ENCODE measurements at places on chromosomes 4 and X.

DNA sequence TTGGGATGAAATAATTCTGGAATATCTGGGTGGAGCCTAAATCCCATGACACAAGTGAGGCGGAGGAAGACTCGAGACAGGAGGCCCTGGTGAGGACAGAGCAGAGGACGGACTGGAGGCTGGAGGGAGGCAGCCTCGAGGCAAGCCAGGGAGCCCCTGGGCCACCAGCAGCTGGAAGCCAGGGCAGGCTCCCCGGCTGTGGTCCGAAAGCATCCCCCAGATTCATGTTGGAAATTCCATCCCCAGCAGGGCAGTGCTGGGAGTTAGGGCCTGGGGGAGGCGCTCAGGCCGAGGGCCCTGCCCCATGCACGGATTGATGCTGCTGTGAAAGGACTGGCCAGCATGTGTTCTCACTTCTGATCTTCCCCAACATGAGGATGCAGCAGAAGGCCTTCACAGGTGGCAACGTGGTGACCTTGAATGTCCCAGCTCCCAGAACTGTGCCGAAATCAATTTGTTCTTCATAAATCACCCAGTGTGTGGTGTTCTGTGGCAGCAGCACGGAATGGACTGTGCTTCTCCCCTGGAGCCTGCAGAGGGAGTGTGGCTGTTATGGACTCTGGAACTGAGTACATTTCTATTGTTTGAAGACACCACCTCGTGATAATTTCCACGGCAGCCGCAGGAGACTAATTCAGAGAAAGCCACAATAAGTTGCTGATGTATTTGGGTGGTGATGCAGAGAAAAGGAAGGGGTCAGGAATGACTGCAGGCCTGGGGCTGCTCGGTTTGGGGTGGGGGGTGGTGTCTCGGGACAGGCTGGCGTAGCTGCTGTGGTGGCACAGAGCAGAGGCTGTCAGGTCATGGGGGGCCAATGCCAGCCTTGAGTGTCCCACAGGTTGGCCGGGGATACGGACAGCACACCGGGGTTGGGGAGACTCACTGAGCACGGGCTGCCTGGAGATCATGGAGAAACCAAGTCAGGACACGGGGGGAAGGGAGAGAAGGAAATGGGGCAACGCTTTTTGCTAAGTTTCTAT, 56.9 kb downstream of the PCGF3 start:
- DNase-seq: no peak

GRCh38 chrX:10971759-10972158, 139.4 kb upstream of the HCCS start:
- no peak for DNase-seq

DNA sequence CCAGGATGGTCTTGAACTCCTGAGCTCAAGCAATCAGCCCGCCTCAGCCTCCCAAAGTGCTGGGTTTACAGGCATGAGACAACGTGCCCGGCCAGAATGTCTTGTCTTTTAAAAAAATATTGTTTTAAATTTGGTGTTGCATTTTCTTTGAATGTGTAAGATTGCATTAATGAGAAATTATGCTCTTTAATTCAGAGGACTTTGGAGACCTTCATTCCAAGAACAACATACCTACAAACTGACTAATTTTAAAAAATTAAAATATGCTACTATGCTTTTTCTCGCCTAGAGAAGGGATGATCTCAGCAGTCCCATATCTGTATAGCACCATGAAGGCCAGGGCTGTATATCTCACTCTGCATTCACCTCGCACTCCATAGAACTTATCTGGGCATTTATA, 204.3 kb upstream of the SLC7A11 start:
- DNase-seq: no peak

DNA sequence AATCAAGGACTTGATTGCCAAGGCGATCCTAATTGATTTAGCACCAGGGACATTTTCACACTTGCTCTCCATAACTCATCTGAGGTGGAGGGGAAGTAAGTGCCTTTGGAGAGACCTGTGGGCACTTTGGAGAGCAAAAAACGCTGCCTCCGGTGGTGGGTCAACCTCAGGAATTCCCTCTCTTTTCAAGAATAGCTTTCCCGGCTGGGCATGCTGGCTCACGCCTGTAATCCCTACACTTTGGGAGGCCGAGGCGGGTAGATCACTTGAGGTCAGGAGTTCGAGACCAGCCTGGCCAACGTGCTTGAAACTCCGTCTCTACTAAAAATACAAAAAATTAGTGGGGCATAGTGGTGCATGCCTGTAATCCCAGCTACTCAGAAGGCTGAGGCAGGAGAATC, 49.2 kb downstream of the PRPS1 start:
- DNase-seq: no peak

GRCh38 chr4:128031756-128032384, 29.2 kb upstream of the LARP1B start:
- DNase-seq: no peak

- DNase-seq: no peak
Observed at GRCh38 chr4:186724864-186725468, 1.3 kb upstream of the FAT1 start.

DNA sequence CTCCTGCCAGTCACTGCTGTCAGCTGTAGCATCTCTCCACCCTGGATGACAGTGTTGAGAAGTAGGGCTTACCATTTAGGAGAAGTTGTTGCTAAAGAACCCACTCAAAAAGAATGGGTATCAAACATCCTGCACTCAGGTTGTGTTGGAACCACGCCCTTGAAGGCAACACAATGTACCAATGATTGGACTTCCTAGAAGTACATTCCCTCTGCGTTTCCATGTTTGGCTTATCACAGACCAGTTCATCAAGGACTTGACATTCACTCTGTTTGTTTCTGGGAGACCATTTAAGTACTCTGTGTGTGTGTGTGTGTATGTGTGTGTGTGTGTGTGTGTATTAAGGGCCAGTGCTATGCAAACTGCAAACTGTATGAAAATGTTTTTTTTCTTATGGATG, 200.6 kb upstream of the GATB start:
- no peak for DNase-seq

DNA sequence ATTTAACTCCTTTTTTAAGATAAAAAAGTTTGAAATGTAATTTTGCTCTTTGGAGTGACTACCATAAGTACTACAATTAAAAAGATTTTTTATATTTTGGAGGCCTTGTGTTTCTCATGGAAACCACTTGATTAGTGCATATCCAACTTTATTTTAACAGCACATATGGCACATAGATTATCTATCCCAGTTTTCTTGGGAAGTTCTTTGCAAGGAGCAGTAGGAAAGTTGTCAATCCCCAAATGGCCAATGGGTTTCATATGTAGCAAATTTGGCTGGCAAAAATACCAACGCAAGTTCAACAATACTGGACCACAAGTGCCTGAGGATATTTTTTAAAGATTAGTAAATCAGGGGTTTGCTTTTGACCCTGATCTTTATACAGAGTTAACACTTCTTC, 15.4 kb upstream of the ANTXR2 start:
- no peak for DNase-seq

DNA sequence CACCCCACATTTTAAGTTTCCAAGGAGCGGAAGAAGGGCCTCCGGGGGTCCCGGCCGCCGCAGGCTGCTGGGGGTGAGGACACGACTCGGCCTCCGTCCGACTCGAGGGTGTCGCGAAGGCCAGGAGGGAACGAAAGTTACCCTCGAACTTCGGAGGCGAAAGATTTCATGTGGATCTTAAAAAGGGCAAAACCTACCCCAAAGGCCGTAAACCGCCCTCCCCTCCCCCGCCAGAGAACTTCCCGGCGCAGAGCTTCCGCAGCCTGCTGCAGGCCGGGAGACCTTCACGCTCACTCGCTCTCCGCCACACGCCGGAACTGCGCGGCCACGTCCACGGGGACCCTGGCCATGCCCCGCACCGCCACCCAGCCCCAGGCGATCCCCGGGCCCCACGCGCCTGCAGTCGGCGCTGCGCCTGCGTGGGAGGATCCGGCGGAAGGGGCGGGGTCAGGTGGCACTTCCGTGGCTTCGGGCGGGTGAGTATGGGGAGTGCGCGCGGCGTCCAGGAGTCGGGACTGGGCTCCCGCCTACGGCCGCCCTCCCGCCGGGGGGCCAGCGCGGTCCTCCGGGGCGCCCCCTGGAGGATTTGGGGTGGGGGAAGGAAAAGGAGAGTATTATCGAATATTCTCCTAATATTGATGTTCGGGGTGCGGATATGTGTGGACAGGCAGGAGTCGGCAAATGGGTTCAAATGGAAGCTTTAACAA, at the start of gene MMAA:
Gene MMAA, plus strand, starts transcription at position 454 of the 707 bp plus-strand sequence. CDS start 19,755 bp downstream, outside the sequence.
- DNase-seq: peak; percentile 67

DNA sequence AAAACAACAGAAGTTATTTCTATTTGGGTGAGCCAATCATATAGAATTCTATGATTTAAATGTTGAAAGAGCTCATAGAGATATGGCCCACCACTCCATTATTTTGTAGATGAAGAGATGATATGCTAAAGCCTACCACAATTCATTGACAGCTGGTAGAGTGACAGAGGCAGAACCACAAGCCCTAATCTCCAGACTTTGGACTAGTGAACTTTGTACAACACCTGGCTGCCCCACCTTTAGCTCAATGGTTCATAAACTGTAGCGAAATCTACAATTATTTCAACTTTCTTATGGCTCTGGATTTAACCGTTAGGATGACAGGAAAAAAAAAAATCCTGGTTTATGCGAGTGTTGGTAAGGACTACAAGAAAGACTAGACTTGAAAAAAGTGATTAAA, 50.9 kb downstream of the PRKG2 start:
- DNase-seq: no peak

GRCh38 chr4:176319704-176320339, at the start of gene SPCS3:
Gene SPCS3 (plus strand): TSS chr4:176319966. CDS start chr4:176320077, 111 bp downstream.
- DNase-seq: peak; percentile 53

GRCh38 chrX:41720125-41720779, 3.7 kb upstream of the GPR82 start:
- no peak for DNase-seq

DNA sequence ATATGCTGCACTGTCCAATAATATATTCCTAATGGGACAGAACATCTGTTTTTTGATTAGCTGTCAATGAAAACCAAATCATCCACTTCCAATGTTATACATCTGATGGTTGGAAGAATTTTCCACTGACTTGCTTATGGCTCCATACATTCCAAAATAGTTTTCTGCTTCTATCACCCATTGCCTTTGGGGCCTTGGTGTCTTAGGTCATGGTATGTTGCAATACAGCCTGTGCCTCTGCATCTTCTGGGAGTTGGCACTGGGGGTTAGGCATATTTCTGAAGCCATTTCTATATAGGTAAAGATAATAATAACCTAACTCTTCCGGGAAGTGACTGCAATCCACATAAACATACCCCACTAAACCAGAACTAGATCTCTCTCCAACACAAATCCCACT, 53.2 kb upstream of the NR3C2 start:
- no peak for DNase-seq

DNA sequence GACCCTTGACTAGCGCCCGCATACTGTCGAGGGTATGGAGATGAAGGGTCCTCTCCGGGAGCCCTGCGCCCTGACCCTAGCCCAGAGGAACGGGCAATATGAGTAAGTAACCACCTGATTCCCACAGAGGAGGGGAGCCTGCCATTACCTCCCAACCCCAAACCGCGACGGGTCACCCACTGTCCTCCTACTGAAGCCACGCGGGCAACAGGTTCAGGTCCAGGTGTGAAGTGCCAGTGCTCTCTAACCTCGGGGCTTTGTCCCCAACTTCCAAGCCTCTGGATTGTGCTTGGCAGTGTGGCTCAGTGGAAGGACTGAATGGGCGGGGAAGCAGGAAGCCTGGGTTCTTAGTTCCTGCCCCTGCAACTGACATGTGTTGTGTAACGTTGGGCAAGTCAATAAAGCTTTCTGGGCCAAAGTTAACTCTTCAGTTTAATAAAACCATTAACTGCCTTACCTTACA, 694 bp downstream of the OCRL start:
- no peak for DNase-seq

GRCh38 chr4:183249854-183250253, 70.2 kb downstream of the CLDN22 start:
- no peak for DNase-seq

DNA sequence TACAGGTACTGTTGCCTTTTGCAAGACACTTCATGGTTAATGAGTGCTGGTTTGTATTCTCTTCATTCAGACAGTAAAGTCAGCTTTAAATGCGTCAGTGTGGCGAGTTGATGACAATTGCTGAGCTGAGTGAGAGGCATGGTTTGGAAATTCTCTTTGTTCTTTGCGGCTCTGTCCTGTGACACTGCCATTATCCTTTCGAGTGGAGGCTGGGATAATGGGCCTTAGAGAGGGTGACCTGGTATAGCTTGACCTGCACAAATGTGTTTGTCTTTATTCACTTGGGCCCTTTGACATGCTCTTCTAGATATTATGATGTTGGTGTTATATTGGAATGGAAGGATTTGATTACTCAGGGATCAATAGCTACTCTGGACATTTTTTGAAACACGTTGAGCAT, 208.5 kb upstream of the FAT1 start:
- no peak for DNase-seq
